ENCODE measurements at places on chromosomes 1 and 21.

DNA sequence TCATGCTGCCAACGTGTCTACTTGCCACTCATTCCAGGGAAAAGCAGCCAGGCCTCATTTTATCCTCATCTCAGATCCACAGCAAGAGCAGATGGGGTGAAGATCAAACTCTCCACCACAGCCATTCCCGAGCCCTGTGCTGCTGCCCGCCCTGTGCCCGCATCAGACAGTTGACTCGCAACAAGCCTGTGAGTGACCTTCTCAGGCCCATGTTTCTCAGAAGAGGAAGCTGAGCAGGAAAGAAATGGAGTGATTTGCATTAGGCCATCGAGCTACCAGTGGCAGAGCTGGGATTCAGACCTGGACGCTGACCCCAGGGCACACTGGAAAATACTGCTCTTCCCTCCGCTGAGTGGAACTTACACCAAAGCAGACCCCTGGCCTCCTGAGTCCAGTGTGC is 1.2 kb downstream of the CNR2 start:
- no peak for DNase-seq

- peak; percentile 87 for DNase-seq
Observed at GRCh38 chr1:182962554-182963115, 9.7 kb upstream of the SHCBP1L start.

DNA sequence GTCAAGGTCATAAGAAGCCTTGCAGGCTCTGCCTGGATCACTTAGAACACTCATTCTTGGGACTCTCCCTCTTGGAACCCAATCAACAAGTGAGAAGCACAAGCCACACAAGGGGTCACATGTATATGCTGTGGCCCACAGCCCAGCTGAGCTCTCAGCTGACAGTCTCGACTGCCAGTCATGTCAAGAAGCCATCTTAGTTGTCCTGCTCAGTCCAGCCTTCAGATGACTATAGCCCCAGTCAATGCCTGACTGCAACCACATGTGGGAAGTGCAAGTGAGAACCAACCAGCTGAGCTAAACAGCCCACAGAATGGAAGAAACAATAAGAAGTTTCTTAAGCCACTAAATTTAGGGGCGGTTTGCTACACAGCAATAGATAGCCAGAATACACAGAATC is 356.0 kb downstream of the KCNH1 start:
- DNase-seq = no peak

DNA sequence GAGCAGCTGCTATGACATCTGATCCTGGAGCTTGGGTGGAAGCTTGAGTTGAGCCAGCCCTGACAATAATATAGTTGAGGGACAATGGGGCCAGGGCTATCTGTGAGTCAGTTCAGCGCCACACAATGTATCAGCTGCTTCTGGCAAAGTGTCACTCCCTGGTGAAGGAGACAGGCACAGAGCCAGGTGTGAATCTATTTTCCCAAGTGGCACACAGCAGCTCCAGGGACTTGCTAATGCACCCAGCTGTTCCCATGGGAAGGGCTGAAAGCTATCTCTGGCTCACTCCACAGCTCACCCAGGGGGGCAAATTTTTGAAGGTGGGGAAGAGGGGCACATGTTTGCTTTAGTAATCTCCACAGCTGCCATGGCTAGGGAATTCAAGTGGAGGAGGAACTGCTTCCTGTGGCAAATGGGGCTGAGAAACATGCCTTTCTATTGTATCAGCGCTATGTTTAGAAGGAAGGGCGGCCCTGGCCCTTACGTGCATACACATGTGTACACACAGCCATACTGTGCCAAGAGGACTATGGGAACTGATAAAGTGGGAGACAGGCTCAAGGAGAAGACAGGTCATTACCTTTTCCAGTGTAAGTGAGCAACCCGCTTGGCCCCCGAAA is 2.2 kb downstream of the CYB5R1 start:
- no peak for DNase-seq

GRCh38 chr1:198711837-198712236 is 73.0 kb downstream of the PTPRC start:
- DNase-seq = no peak

Data from fibroblast of the conjunctiva (primary cell).